ENCODE measurements at places on chromosomes 13 and 19. TPM values are rescaled to one million over a fixed set of nuclear protein-coding genes. Genes with fewer than 3 reads are reported as not detected.

Gene SPRED3
- 0.93 TPM for total RNA-seq

DNA sequence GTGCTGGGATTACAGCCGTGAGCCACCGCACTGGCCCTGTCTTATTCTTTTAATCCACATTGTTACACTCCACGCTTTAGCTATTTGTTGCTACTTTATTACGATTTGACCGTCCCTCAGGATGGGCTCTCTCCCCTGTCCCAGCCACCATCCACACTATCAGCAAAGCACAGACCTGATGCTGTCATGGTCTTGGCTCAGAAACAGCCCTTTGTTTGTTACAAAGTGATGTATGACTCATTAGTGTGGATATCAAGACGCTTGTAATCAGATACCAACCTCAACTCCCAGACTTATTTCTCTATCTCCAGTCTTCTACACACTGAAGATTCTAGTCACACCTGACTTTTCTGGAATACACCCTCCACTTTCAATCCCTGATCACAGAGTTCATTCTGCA lies 84.6 kb upstream of the FREM2 start:
- no peak for DNase-seq
- no peak overlapping the region for H3K27ac ChIP-seq
- H3K4me3 ChIP-seq: no peak overlapping the region
- no peaks in the 10 kb centered on the region for H3K4me1 ChIP-seq

GRCh38 chr13:71461892-71462291 lies 405.1 kb downstream of the DACH1 start:
- H3K27ac ChIP-seq: no peak overlapping the region
- no peaks in the 10 kb centered on the region for H3K36me3 ChIP-seq
- no peak for DNase-seq

Gene ONECUT3
- total RNA-seq: not detected

GRCh38 chr13:27839809-27840467 lies 47.7 kb downstream of the GSX1 start:
- no peak overlapping the region for H3K4me3 ChIP-seq
- H3K4me1 ChIP-seq: no peaks in the 10 kb centered on the region
- no peaks in the 10 kb centered on the region for H3K36me3 ChIP-seq
- H3K27ac ChIP-seq: no peak overlapping the region

DNA sequence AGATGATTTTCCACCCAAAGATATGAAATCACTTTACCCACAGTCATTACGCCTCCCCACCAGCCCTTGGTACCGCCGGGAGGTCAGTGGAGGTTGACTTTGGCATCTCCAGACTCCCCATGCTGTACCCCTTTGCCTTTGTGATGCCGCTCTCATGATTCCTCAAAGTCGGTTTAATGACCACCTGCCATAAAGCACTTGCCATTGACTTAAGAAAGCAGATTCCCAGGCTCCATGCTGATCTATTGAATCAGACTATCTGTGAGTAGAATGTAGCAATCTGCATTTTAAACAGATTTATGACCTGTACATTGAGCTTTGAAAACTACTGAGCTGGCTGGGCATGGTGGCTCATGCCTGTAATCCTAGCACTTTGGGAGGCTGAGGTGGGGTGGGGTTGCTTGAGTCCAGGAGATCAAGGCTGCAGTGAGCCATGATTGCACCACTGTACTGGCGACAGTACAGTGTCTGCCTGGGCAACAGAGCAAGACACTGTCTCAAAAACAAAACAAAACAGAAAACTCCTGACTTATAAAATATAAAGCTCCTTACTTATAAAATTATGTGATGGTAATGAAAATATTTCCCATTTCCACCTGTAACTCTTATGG lies 235.2 kb downstream of the KLF5 start:
- H3K27me3 ChIP-seq: no peaks in the 10 kb centered on the region
- no peaks in the 10 kb centered on the region for H3K4me1 ChIP-seq
- no peak overlapping the region for H3K27ac ChIP-seq
- no peaks in the 10 kb centered on the region for H3K36me3 ChIP-seq
- no peak overlapping the region for H3K4me3 ChIP-seq

DNA sequence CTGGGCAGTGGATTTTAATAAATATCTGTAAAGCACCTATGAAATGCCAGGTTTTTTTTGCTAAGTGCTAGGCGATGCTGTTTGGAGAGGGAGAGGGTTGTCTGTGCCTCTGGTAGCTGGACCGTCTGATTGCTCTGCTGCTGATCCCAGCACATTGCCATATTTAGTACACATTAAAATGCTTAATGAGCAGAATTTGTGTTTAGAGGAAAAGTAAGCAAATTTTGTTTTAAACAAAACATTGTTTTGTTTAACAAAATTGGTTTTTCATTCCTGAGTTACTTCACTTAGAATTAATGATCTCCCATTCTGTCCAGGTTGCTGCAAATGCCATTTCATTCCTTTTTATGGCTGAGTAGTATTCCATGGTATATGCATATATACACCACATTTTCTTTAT lies 85.2 kb downstream of the LMO7 start:
- H3K4me1 ChIP-seq: peaks cover 3% of the 10 kb centered on the region
- no peak overlapping the region for H3K27ac ChIP-seq
- no peak overlapping the region for H3K4me3 ChIP-seq

GRCh38 chr13:109677206-109677605 lies 109.2 kb downstream of the IRS2 start:
- H3K27ac ChIP-seq: no peak overlapping the region
- H3K4me1 ChIP-seq: no peaks in the 10 kb centered on the region
- H3K4me3 ChIP-seq: no peak overlapping the region
- H3K36me3 ChIP-seq: no peaks in the 10 kb centered on the region
- no peak for DNase-seq
- H3K27me3 ChIP-seq: peaks cover 6% of the 10 kb centered on the region

DNA sequence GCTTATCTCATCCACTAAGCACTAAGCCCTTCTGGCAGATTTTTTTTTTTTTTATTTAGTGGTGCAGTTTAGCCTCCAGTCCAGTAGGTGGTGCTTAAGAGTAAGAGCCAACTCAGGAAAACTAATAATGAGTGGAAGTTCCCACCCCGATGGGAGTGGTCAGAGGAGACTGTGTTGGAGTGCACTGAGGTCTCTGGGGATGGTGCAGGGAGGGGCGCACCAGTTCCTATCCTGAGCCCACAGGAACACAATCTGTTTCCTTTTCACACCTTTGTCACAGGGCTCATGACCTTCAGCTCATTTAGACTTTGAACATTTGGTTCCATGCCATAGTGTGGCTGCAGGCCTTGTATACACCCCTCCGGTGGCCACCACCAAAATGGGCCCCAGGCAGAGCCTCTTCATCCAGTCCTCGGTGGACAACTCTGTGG lies 367.4 kb downstream of the SPRY2 start:
- no peaks in the 10 kb centered on the region for H3K36me3 ChIP-seq
- no peaks in the 10 kb centered on the region for H3K27me3 ChIP-seq

DNA sequence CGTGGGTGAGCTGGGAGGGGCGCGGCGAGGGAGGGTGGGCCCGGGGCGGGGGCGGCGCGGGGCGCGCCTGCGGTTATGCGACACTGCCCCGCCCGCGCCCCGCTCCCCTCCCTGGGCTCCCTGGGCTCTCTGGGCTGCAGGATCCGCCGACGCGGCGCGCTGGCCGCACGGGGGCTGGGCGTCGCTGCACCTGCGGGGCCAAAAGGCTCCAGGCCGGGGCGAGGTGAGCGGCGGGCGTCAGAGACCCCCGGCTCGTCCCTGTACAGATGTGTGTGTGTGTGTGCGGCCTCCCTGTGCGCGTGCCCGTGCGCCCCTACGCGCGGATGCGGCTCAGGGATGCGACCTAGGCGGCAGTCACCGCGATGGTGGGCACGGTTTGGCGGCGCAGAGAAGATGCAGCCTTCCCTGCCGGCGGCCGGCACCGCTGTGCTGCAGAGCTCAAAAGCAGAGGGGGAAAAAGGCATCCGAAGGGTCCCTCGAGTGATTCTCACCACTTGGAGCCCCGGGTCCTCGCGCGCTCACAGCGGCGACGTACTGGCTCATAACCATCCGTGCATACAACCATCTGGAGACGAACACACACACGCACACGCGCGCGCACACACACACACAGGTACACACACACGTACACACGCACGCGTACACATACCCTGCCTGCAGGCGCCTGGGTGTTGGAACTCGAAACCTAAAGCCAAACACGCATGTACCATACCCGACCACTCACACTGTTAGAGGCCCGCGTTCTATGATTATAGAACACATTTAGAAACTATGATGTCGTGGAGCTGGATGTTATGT lies 709 bp downstream of the ATP8A2 start:
- peak overlapping the region; percentile 17 for H3K4me3 ChIP-seq
- DNase-seq: no peak
- no peaks in the 10 kb centered on the region for H3K36me3 ChIP-seq

- no peaks in the 10 kb centered on the region for H3K36me3 ChIP-seq
- H3K4me3 ChIP-seq: no peak overlapping the region
- no peaks in the 10 kb centered on the region for H3K27me3 ChIP-seq
- no peak overlapping the region for H3K27ac ChIP-seq
Observed at GRCh38 chr13:95457294-95457693, 95.2 kb upstream of the CLDN10 start.

DNA sequence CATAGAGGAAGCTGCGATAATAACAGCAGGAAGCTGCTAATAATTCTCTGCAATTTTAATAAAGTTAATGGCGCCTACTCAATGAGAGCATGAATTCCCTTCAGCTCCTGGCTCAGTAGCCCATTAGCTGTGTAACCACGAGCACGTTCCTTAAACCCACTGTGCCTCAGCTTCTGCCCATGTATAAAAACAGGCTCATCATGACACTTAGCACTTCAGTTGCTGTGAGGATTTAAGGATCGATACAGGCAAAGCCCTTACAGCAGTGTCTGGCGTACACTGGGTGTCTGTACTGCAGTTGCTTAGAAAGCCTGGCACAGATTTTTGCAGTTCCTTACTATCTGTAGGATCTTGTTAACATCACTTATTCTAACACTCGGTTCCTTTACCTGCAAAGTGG lies 673.4 kb upstream of the ARGLU1 start:
- no peak overlapping the region for H3K4me3 ChIP-seq
- DNase-seq: no peak
- no peaks in the 10 kb centered on the region for H3K4me1 ChIP-seq
- H3K27me3 ChIP-seq: no peaks in the 10 kb centered on the region
- no peak overlapping the region for H3K27ac ChIP-seq

GRCh38 chr19:17103177-17103576 lies 27.6 kb downstream of the MYO9B start:
- H3K36me3 ChIP-seq: peaks cover 56% of the 10 kb centered on the region
- H3K27me3 ChIP-seq: no peaks in the 10 kb centered on the region
- H3K4me3 ChIP-seq: no peak overlapping the region
- peaks cover 45% of the 10 kb centered on the region for H3K4me1 ChIP-seq
- no peak for DNase-seq
- H3K27ac ChIP-seq: no peak overlapping the region

Gene UPK1A
- total RNA-seq: not detected

Gene PEG3
- 6.3 TPM for total RNA-seq

DNA sequence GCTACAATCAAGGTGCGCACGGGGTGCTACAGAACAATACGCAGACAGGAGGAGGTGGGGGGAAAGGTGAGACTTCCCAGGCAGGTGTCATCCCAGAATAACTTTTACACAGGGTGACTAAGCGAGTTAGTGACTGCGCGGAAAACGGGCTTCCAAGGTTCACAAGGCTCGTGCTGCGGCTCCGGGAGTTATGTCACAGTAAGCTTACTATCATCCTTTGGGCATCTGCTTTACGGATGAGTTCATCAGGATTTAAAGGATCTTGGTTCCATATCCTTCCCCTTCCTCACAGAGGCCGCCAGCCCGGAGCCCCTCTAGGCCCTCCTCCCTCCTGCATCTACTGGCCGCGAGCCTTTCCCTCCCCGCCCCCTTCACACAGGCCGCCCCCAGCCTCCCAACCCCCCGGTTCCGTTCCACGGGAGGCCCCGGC lies 474 bp upstream of the IFT88 start:
- peak overlapping the region; percentile 91 for H3K27ac ChIP-seq
- no peak for DNase-seq
- H3K4me1 ChIP-seq: peaks cover 15% of the 10 kb centered on the region
- no peaks in the 10 kb centered on the region for H3K27me3 ChIP-seq
- H3K4me3 ChIP-seq: peak overlapping the region; percentile 68

- no peak overlapping the region for H3K27ac ChIP-seq
- no peaks in the 10 kb centered on the region for H3K4me1 ChIP-seq
- no peak overlapping the region for H3K4me3 ChIP-seq
- H3K36me3 ChIP-seq: no peaks in the 10 kb centered on the region
- H3K27me3 ChIP-seq: no peaks in the 10 kb centered on the region
- no peak for DNase-seq
Observed at GRCh38 chr19:56098731-56099568, 22.1 kb downstream of the ZNF787 start.

- H3K27ac ChIP-seq: peak overlapping the region; percentile 89
- H3K4me3 ChIP-seq: peak overlapping the region; percentile 6
- H3K27me3 ChIP-seq: no peaks in the 10 kb centered on the region
- peaks cover 57% of the 10 kb centered on the region for H3K4me1 ChIP-seq
- no peaks in the 10 kb centered on the region for H3K36me3 ChIP-seq
Observed at GRCh38 chr19:3132971-3133792, 2.7 kb upstream of the GNA15 start.

- H3K27ac ChIP-seq: no peak overlapping the region
- DNase-seq: peak; percentile 25
- no peak overlapping the region for H3K4me3 ChIP-seq
- peaks cover 42% of the 10 kb centered on the region for H3K36me3 ChIP-seq
- no peaks in the 10 kb centered on the region for H3K4me1 ChIP-seq
Observed at GRCh38 chr19:8259922-8260247, 48.3 kb downstream of the CD320 start.

DNA sequence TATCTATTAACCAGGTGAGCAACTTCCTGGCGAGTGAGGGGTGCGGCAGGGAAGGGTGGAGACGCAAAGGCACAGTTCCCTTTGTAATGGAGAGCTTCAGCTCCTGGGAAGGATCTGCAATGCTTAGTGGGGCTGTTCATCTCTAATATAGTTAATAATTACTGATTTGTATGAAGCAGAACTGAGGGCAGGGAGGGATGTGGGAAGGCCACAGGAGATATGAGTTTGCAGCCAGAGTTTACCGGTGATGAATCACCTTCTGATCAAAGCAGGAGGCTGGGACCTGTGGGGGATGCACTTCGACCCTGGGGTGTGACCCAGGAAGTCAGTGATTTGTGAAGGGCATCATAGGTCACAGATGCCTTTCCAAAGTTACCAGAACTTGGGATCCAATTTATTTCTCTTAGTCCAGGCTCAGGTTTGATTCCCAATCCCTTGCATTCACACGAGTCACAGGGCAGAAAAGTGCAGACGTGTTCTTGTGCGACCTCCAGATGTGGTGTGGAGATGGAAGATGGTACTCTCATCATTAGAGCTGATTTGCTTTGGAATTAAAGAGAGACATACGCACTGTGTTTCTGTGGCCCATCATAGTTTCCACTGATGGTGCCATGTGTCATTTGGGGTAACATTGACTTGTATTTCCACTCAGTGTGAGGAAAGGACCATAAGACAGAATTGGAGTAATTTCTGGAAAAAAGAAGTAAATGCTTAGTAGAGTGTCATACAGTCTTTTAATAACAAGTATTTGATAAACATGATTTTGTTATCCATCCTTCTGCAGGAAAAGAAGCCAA lies 55.0 kb downstream of the LRCH1 start:
- H3K4me3 ChIP-seq: no peak overlapping the region
- no peaks in the 10 kb centered on the region for H3K27me3 ChIP-seq
- H3K27ac ChIP-seq: no peak overlapping the region
- peaks cover 61% of the 10 kb centered on the region for H3K4me1 ChIP-seq
- no peak for DNase-seq

- DNase-seq: no peak
- H3K27ac ChIP-seq: no peak overlapping the region
- H3K4me3 ChIP-seq: no peak overlapping the region
Observed at GRCh38 chr13:77136902-77137420, 110.0 kb upstream of the FBXL3 start.

GRCh38 chr13:51396352-51396751 lies 56.5 kb downstream of the INTS6 start:
- DNase-seq: no peak
- no peaks in the 10 kb centered on the region for H3K36me3 ChIP-seq

- H3K36me3 ChIP-seq: no peaks in the 10 kb centered on the region
- no peak for DNase-seq
- no peaks in the 10 kb centered on the region for H3K4me1 ChIP-seq
- no peak overlapping the region for H3K4me3 ChIP-seq
Observed at GRCh38 chr19:7391218-7391670, 42.5 kb downstream of the ARHGEF18 start.

All from left lung (tissue), 14 donors.